Stimulated activated CD4-positive, alpha-beta T cell treated with anti-CD3 and anti-CD28 coated beads, Interleukin-15, amount 100 ng/mL, for 1 hour (primary cell): ENCODE measurements at places on chromosomes 4 and X.

DNA sequence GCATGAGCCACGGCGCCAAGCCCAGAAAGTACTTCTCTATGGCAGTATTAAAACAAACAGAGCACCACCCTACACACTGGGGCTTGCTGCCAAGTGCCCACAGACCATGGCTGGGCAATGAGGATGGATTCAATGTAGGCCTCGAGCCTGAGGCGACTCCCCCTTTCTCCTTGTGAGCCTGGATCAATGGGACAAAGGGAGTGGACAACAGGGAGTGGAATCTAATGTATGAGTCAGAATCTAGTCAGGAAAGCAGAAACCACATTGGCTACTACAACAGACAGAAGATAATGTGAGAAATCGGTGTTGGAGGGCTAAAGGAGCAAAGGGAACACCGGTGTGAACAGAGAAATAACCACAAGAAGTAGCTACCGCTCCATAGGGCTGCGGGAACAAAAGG, 37.7 kb upstream of the OCIAD2 start:
- DNase-seq: no peak

- DNase-seq: no peak
These were observed 525.8 kb downstream of the NLGN4X start for GRCh38 chrX:5702890-5703289.

GRCh38 chr4:119286377-119287002, 35.4 kb downstream of the FABP2 start:
- no peak for DNase-seq

- DNase-seq: no peak
These were observed 26.1 kb downstream of the PDGFC start for GRCh38 chr4:156945532-156945931.

DNA sequence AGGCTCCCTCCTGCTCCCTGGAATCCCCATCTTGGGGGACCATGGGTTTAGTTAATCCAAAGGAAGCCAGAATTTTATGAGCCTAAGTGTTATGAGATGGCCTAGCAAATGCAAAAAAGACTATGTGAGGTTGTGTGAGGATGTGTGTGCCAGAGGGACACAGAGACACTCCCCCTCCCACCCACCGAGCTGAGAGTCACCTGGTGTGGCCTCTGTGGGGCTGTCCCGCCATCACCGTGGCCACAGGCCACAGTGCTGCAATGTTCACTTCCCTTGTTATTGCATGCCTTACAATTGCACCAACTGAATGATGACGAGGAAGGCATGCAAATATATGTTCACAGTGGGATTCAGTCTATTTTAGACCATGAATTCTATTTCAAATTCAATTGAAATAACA, 601 bp upstream of the FGFBP2 start:
- DNase-seq: no peak

- no peak for DNase-seq
These were observed 107.4 kb upstream of the SLC4A4 start for GRCh38 chr4:71231129-71232055.

GRCh38 chr4:26272654-26273615, 47.9 kb upstream of the RBPJ start:
- no peak for DNase-seq

GRCh38 chr4:1961563-1961962, 47.2 kb downstream of the NELFA start:
- DNase-seq: no peak

DNA sequence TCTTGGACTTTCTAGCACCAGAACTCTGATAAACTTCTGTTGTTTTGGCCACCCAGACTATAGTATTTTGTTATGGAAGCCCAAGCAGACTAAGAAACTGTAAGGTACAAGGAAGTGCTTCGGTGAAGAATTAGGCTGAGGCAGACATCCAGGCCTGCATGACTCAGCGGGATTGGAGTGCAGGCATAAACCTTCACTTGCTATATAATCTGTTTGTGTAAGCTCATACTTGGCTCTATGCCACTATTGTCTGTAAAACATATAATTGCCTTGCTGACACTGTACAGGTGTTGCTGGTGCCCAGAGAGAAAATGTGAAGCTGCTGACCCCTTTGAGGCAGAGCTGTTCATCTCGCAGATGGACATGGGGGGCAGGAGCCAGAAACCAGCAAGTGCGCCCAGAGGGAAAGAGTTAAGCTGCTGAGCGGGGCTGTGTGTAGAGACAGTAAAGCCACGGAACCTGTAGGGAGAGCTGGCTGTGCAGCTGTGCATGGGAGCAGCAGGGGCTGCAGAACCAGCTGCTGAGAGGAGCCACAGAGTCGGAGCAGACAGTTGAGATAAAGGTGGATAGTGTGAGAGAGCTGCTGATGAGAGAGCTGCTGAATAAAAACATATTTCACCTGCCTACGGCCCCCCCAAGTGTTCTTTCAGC, 96.2 kb downstream of the RBM46 start:
- no peak for DNase-seq

- no peak for DNase-seq
These were observed 31.7 kb upstream of the SPRY1 start for GRCh38 chr4:123364906-123365305.

DNA sequence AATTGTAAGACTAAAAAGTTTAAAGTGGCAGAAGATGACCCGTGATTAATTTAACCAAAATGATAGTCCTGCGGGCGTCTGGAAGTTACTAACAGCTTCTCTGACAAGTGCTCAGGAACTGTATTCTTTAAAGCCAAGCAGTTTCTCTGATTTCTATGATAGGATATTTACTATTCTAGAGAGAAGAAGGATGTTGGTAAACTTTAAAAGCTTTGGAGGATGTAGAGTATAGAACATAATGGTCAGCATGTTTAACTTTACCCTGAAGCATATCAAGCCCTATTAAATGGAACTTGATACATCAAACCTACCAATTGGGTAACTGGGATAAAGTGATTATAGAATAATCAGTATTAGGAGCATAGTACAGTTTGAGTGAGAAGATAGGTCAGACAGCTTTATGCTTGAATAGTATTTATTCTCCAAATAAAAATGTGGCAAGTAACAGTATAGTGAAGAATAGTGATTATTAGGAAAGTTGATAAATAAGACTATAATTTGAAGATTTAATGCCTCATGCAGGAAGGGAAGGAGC, 1.8 kb downstream of the STIM2 start:
- no peak for DNase-seq

DNA sequence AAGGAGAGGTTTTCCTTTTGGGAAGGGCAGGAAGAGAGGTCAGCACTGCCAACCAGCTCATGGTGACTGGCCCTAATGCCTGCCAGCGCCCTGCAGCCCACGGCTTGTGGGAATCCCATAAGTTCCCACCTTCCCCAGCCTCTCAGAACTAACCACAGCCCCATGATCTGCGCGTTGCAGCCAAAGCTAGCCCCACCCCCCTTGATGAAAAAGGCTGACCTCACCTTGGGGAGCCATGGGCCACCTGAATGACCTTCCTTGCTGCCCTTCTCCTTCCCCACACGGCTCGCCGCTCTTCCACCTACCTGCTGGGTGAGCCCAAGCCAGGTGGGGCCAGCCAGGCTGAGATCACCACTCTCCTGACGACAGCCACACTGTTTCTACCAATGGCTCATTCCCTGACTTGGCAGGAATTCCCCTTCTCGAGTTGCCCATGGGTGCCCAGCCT, 3.9 kb upstream of the ELF4 start:
- no peak for DNase-seq

GRCh38 chr4:100811046-100811445, 293.2 kb upstream of the EMCN start:
- DNase-seq: no peak

GRCh38 chr4:54277691-54278090, 48.6 kb downstream of the PDGFRA start:
- DNase-seq: no peak

GRCh38 chr4:115159141-115159540, 45.7 kb upstream of the NDST4 start:
- DNase-seq: no peak

DNA sequence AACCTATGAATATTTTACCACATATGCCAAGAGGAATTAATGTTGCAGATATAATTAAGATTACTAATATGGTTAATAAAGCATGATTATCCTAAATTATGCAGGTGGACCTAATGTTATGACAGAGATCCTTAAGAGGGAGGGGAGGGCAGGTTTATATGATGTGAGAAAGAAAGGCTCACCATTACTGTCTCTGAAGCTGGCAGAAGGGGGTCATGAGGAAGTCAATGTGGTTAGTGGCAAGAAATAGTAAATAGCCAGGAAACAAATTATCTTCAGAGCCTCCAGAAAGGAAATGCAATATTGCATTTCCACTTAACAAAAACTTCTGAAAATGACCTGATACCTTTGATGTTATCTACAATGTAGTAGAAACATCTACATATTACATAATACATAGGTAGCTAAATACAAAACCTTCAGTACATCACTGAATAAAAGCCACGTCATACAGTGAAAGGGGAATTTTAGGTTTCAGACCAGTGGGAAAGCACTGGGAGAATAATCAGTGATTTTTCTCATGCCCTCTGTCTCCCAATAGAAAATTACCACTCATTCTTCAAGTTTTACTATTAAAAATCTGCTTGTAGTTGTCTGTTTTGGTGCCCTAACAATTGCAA, 609.2 kb downstream of the SPOCK3 start:
- no peak for DNase-seq

DNA sequence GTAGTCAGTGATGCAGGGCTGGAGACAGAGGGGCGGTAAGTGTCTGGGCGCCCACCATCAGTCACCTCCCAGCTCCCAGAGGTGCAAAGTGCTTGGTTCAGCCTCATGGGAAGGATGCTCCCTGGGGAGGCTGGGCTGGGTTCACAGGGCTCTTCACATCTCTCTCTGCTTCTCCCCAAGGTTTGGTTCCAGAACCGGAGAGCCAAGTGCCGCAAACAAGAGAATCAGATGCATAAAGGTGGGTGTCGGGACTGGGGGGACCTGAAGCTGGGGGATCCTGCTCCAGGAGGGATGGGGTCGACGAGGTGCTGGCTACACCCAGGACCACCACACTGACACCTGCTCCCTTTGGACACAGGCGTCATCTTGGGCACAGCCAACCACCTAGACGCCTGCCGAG, 10.1 kb downstream of the SHOX start:
- no peak for DNase-seq

- DNase-seq: no peak
These were observed 47.1 kb upstream of the CLCN4 start for GRCh38 chrX:10109695-10110094.

GRCh38 chr4:123343400-123344041, 53.1 kb upstream of the SPRY1 start:
- DNase-seq: no peak

GRCh38 chr4:11470438-11471045, 41.8 kb upstream of the HS3ST1 start:
- DNase-seq: peak; percentile 1

DNA sequence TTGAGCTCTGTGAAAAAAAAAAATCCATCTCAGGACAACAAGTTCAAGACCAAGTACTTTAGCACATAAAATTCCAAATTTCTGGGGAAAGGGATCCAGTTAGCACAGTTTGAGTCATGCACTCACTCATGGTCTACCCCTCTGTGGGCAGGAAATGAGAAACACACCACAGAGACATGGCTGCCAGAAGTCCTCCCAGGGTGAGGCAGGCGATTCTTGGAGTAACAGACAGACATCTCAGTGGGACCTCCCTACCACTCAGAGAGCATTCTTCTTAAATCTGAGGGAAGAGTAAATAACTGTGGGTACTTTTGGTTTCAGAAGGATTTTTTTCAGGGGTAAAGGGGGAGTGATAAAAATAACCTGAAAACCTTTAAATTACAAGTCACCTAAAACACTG, 14.1 kb downstream of the CXCL1 start:
- DNase-seq: no peak

- DNase-seq: no peak
These were observed 17.0 kb downstream of the HELT start for GRCh38 chr4:185035284-185035683.

- DNase-seq: no peak
These were observed 21.6 kb downstream of the ARAP2 start for GRCh38 chr4:36222702-36223101.

GRCh38 chr4:134544303-134544770, 342.7 kb upstream of the PABPC4L start:
- DNase-seq: no peak

- no peak for DNase-seq
These were observed 4.1 kb upstream of the PGRMC1 start for GRCh38 chrX:119231936-119232445.

GRCh38 chrX:20951016-20951810, 423.0 kb upstream of the CNKSR2 start:
- no peak for DNase-seq

DNA sequence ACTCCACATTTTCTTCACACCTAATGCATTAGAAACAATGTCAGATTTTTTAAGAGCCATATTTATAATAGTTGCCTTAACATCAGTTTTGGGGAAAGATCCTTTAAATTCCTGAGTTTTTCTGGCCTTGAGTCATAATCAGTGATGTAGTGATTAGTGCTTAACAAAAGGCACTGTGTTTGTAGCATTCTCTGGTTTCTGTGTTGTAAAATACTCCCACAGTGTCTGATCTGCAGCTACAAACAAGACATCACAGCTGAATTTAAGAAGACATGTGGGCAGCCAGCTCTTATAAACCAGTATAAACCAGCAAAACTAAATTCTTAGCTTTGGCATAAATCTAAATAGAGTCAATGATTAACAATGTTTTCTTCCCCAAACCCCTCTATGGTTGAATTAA, 233.8 kb downstream of the FSTL5 start:
- no peak for DNase-seq

GRCh38 chrX:118392716-118393115, 46.8 kb downstream of the WDR44 start:
- no peak for DNase-seq

GRCh38 chr4:82551734-82552133, 10.1 kb downstream of the TMEM150C start:
- DNase-seq: no peak

DNA sequence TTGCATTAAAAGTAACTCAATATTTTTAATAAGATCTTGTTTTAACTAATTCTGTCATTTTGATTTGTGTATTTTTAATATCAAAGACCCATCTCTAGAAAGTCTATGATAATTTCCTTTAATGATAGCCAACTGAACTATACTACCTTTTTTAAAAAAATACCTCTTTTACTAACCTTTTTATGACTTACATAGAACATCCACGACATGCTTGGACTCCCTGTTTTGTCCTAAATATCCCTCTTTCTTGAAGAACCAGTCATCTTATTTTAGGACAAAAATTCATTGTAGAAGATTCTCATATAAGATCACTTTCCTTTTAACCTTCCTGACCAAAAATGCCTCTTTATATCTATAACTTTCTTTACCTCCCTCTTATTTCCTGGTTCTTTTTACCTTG, 76.8 kb upstream of the GC start:
- DNase-seq: no peak
